Activated naive CD4-positive, alpha-beta T cell (primary cell): ENCODE measurements at places on chromosomes 11 and 22.

- DNase-seq: no peak
These were observed 648 bp downstream of the FOSL1 start for GRCh38 chr11:65899356-65900124.

DNA sequence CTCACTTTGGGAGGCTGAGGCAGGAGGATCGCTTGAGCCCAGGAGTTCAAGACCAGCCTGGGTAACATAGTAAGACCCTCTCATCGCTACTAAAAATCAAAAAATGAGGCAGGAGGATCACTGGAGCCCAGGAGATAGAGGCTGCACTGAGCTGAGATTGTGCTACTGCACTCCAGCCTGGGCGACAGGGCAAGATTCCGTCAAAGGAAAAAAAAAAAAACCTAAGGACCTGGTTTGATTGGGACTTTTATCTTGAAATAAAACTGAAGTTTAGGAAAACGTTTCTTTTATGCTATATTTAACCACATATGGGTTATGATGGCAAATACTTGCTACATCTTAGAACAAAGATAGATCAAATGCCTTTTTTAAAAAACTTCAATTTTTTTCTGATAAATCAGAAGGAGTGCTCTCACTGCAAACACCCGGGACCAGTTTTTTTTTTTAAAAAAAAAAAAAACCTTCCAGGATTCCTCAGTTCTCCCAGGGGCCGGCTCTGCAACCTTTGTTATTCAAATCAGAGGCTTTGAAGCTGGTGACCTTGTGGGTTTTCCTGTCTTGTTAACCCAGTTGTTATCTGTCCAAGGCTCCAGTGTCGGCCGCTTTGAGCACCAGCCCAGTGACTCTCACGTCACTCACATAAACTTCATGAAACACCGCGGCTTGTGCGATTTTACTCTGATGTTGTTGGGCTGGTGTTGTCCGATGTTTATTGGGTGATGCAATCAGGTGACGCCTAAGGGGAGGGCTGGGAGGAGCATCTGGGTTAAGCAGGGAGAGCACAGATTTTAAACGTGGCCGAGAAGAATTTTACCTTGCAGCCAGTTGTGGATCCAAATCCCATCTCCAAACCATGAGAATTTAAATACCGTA is 24.7 kb upstream of the SLC22A12 start:
- no peak for DNase-seq

GRCh38 chr11:57399972-57400578 is 9.6 kb upstream of the PRG2 start:
- DNase-seq: no peak

DNA sequence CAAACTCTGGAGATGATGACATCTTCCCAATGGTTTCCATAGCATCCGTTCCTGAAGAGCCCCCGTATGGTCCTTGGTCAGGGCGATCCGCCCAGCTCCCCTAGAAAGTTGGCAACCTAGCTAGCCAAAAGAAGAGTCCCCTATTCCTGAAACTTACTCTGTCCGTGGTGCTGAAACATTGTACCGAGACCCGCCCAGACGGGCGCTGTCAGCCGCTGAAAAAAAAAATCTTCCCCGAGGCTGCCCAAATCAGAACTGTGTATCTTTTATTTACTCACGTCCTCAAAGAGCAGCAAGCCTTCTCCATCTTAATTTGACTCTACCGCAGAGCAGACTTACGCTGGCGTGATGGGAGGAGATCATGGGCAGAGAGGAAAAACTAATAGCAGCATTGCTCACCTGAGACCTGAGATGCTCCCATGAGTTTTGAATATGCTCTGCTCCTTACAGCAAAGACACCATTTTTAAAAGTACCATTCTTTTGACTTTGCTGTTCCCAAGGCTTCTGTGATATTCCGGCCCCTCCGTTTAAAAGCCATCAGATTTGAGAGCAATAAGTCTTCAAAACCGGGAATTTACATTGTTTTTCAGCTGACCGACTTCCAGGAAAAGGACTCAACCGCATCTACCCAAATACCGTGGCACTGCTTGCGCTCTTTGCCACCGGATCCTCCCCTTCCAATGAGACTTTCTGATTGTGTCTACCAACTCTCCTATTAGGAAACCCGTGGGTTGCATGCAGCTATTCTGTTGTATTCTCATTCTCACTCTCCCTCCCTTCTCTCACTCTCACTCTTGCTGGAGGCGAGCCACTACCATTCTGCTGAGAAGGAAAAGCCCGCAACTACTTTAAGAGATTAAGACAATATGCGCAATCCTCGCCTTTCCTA is at the start of gene SLC17A6:
TSS of gene SLC17A6 (plus strand) at position 786 of the 890 bp plus-strand sequence. CDS start 153 bp downstream, outside the sequence.
- DNase-seq: no peak

DNA sequence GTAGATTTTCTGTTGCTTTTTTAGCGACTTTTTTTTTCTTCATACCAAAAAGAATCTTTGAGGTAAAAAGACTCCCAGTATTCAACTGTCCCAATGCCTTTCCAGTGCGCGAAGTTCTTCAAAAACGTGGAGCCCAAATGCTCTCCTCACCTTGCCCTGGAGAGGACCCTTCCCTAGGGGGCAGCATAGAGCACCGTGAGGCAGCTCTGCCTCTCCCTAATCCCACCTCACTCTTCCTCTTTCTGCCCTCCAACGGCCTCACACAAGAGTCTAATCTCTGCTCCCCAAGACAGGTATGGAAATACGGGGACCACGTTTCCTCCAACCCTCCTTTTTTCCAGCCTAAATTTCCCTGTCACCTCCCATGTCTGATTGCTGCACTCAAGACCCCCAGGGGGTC is 117.5 kb upstream of the ALX4 start:
- no peak for DNase-seq

GRCh38 chr11:73034331-73034730 is 107.8 kb downstream of the FCHSD2 start:
- DNase-seq: no peak

GRCh38 chr22:26681395-26681821 is 24.0 kb downstream of the MIAT start:
- DNase-seq: no peak

DNA sequence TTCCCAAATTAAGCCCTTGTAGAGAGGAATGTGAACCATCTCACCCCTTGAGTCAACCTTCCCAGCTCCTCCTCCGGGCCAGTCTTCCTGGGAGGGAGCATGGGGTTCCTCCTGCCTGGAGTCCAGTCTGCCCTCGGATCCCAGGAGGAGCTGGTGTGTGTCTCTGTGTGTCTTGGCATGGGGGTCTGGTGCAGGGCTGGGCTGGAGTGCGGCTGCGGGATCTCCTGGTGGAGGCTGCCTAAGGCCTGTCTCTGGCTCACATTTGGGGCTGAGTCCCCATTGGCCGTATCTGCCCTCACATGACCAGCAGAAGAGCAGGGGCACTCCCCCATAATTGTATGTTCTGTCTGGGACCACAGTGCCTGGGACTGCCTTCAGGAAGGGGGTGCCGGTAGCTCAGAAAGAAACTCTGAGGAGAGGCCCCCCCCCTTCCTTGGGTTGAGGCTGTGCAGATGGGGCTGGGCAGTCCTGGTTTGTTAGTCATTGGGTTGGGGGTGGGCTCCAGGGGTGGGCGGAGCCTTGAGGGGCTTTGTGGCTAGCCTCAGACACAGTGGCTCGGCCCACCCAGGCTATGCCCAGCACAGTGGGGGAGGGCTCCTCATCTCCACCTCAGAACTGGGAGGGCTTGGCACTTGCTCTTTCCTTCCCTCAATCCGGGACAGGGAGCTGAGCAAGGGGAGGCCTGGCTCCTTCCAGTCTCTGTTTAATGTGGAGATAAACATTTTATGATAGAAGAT is 2.9 kb downstream of the C1QTNF5 start:
- no peak for DNase-seq

GRCh38 chr11:107770551-107770951 is 58.7 kb upstream of the SLN start:
- no peak for DNase-seq

DNA sequence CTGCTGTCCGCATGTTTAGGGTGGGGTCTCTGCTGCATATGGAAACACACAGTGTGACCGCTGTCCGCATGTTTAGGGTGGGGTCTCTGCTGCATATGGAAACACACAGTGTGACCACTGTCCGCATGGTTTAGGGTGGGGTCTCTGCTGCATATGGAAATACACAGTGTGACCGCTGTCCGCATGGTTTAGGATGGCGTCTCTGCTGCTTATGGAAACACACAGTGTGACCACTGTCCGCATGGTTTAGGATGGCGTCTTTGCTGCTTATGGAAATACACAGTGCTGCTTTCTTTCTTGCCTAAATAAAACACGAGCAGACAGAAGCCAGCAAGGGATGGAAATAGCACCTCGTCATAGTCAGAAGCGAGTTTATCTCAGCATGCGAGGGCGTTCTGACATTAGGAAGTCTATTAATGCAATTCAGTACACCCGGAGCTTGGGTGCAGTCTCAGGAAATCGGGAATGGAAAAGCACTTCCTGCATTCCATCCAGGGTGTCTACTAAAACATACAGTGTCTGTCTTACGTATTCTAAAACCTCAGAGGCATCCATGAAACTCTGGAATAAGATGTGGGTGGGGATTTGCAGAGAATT is 32.6 kb upstream of the TOLLIP start:
- DNase-seq: no peak

GRCh38 chr11:112961751-112962578 is 745 bp downstream of the NCAM1 start:
- DNase-seq: no peak
